ENCODE measurements at places on chromosomes 12 and 14.

GRCh38 chr12:132761921-132762583 is 420 bp upstream of the ANKLE2 start:
- DNase-seq, result peak; percentile 89

DNA sequence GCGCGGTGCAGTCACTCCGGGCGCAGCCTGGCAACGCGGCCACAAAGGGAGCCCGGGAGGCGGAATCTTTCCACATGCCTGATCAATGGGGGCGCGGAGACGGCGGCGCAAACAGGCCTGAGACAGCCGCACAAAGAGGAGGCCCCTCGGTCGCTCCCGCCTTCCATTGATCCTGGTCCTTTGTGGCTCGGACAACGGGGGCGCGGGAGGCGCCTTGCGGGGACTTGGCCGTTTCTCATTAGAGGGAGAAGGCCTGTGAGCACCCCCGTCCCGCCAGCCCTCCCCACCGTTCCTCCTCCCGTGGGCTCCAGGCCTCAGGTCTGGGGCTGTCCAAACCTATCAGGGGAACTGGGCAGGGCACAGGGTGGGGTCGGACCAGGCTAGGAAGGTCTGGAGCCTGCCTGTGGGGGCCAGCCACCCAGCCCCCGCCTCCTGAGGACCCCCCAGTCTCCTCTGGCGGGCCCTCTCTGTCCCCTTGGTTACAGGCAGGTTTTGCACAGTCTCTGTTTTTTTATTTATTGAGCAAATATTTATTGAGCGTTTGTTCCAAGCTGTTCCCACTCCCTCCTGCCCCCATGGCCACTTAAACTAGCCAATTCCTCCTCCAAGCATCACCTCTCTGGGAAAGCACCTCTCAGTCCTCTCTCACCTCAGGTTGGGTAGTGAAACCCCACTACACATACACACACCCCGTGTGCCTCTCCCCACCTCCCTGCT is 29.0 kb upstream of the MSI1 start:
- DNase-seq, result no peak

DNA sequence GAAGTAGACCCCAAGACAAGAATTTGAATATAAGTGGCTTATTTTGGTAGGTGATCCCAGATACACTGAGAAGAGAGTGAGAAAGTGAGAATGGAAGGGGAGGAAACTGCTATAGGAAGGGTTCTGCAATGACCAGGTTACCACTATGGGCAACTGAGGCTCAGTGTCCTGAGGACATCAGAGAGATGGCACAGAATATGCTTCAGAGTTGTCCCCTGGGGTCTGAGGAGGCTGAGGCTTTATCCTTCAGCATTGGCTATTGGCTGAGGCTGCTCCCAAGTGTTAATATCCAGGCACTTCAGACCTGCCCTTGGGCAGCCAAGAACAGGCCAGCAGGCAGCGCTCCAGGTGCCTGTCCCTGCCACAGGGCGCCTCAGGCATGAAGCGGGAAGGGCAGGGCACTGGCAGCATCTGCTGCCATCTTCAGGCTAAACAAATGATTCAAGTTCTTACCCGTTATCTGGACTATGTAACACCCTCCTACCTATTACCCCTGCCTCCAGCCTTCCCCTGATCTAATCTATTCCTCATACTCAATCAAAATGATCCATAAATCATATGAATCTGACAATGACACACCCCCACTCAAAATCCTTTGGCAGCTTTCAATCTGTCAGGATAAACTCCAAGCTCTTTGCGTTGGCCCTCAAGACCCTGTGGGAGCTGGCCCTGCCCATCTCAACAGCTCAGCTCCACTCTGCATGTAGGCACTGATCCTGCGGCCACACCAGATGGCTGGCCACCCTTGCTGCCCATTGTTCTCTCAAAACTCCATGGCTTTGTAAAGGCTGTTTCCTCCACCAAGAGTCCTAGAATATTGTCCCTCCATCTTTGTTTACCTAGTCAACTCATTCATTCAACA is 42.4 kb downstream of the CKAP4 start:
- DNase-seq, result no peak

GRCh38 chr12:75227132-75227531 is 17.5 kb upstream of the KCNC2 start:
- DNase-seq, result no peak

GRCh38 chr12:16531621-16532020 is 74.3 kb downstream of the LMO3 start:
- no peak for DNase-seq

- no peak for DNase-seq
Measured at GRCh38 chr12:59036347-59036746, 116.0 kb upstream of the LRIG3 start.

GRCh38 chr12:97886511-97887176 is 424.0 kb downstream of the RMST start:
- DNase-seq, result no peak

- no peak for DNase-seq
Measured at GRCh38 chr12:119068129-119068856, 87.0 kb downstream of the SRRM4 start.

DNA sequence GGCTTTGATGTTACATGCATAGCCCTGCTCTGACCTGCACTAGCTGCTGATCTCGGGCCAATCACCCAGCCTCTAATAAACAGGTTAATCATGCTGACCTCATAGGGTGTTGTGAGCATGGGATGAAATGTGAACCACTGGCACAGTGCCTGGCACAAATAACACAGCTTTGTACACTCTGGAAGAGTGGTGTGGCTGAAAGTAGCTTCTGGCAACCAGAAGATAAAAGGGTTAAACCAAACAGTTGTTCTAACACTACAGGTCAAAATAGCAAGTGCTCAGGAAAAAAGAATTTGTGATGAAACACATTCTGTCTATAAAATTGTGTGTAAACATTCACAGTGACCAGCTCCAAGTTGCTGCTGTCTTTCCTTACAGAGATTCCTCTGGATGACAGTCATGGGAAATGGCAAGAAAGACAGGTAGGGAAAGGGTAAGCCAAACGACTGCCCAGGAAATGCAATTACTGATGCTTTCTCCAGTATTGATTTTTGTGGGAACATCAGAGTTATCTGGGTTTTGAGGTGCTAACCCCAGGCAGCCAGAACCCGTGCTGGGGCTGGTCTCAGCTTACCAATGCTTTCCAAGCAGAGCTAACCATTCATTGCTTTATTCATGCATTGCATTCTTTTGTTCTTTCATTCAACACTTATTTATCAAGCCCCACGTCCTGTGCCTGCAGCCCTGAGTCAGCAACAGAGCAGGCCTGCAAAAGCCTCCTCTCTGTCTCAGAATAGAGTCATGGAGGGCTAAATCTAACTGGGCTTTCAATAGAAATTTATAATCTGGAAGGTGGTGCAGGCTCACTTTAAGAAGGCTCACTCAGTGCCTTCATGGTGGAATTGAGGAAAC is 38.1 kb upstream of the CAPRIN2 start:
- peak; percentile 64 for DNase-seq

DNA sequence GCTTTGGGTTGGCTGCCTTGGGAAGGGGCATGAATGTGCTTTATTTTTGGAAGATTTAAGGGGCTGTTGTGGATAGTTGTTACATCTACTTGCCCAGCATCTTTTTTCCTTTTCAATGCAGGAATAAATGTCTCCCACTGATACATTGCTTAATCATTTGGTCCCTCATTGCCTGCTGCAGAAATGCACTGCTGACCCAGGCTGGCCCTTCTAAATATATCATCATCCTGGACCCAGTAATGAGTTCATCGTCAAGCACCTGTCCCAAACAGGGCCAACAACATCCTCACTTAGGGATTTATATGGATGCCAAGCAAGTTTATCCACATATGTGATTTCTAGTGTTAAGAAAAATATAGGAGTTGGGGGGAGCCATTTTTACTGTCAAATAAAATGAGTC is 67.2 kb downstream of the ASCL1 start:
- no peak for DNase-seq

DNA sequence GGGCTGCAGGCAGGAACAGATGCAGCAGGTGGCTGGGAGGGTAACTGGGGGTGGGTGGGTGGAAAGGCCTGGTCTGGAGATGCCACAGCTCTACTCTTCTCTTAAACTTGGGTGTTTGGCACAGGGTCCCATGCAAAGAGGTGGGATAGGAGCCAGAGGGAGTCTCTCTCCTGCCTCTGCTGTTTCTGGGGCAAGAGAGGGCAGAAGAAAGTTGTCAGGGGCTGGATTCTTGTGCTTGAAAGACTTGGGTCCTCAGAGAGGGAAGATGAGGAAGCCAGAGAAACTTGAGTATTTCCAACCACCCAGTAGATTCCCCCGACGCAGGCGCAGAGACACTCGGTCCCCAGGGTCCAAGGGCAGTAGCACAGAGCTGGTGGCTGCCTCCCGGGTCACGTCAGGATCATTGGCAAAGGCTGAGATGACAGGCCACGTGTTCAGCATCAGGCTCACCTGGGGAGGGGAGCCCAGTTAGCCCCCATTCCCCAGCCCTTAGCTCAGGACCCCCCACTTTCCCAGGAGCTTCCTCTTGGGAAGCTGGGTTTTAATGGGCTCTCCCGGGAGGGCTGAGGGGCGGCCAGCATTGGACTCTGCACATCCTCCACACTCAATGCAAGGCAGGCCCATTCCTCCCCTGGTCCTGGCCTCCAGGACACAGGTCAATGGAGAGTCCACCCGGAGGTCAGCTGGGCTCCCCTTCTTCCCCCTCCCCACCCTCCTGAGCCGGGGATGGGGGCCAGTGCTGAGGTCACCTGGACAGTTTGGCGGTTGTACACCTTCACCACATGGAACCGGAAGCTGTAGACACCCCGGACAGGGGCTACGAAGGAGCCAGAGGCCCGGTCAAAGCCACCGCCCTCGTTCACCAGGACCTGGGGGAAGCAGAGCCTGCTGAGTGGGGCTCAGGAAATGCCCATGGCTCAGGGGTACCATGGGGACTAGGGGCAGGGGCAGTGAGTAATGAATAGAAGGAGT is 1.6 kb downstream of the CBLN3 start:
- DNase-seq, result no peak

DNA sequence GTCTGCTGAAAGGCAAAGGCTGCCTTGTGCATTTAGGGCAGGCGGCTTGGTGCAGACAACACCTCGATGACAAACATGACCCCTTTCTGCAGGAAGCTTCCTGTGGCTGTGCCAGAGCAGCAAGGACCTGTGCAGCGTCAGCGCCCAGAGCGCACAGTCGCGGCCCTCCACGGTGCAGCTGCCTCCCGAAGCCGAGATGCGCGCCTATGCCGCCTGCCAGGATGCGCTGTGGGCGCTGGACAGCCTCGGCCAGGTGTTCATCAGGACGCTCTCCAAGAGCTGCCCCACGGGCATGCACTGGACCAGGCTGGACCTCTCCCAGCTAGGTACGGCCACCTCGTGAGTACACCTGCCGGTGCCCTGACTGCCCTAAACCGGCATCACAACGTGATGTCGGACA is 57.3 kb downstream of the ANKRD9 start:
- DNase-seq, result no peak

DNA sequence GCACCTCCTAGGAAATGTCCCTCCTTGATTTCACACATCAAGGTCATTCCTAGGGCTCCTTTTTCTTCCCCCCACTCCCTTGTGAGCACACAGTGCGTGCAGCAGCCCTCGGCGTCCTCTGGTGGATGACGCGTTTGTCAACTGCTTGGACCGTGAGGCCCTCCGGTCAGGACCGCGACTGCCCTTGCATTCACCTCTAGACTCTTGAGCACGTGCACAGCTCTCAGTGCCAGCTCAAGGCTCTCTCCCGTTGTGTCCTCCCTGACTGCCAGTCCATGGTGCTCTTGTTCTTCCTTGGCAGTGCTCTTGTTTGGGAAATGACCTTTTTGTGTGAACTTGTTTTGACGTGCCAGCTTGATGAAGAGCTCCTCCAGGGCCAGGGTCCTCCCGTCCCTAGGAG is 67.9 kb downstream of the TSPAN9 start:
- DNase-seq, result no peak

- DNase-seq, result no peak
Measured at GRCh38 chr14:103313704-103314103, 20.3 kb upstream of the EIF5 start.

DNA sequence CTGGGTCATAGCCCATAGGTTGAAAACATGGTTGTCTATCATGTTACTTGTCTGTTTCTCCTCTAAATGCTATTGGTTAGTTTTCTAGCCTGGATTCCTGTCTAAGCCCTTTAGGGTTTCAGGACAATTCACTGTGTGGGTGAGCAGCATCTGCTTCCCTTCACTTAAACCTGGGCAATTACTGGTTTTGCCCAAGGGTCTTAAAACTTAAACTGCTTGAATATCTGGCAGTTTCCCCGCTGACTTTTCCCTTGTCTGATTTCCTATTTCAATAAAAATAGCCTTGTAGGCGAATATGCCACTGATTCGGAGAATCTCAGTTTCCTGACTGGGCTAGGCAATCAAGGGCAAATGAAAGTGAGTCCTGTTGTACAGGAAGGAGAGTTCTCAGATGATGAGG is 138.7 kb upstream of the FGD4 start:
- DNase-seq, result no peak

GRCh38 chr12:130164216-130164542 is 1.9 kb downstream of the FZD10 start:
- no peak for DNase-seq

- DNase-seq, result no peak
Measured at GRCh38 chr12:4213471-4213870, 60.1 kb upstream of the CCND2 start.

- no peak for DNase-seq
Measured at GRCh38 chr14:61140271-61140670, 140.9 kb downstream of the TMEM30B start.

DNA sequence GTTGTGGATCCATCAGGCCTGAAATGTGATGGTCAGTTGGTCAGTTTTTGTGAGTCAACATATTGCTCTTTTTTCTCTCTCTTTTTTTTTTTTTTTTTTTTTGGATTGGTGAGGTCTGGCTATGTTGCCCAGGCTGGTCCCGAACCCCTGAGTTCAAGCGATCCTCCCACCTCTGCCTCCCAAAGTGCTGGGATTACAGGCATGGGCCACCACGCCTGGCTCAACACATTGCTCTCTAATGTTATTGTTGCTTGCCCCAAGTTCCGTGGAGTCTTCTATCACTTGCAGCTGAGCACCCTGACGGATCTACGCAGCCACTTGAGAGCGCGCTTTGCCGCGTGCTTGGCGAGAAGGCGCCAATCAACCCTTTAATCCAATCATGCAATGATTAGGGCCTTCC is 69.5 kb upstream of the DIO3 start:
- DNase-seq, result no peak

DNA sequence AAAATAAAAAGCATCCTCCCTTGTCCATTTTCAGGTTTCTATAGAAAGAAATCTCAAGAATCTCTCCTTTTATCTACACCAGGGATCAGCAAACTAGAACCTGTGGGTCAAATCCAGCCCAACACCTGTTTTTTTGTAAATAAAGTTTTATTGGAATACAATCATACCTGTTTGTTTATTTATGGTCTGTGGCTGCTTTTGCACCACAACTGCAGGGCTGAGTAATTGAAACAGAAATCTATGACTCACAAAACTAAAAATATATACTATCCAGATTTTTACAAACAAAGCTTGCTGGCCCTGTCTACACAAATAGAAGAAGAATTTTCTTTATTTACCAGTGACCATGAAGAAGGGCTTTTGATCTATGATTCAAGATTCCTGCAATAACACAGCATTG is 95.1 kb upstream of the COCH start:
- DNase-seq, result no peak

Measured in NCI-H226 (cell line).